Retina (tissue), 1 donor: ENCODE measurements at places on chromosomes 12 and 14.

DNA sequence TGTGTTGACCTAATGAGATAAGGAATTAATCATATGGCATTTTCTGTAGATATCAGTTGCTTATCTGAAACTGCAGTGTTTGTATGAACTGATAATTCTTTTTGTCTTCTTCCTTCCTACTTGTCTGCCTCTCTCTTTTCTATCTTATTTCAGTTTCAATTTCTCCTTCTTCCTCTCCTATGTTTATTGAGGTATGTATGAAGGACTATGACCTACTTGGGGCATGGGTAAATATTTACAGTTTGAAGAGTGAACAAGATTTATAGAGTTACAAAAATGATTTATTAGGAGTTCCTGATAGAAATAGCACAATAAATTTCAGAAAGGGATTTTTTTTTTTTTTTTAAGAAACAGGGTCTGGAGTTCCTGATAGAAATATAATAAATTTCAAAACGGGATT lies 88.7 kb upstream of the MUCL1 start:
- DNase-seq = no peak

DNA sequence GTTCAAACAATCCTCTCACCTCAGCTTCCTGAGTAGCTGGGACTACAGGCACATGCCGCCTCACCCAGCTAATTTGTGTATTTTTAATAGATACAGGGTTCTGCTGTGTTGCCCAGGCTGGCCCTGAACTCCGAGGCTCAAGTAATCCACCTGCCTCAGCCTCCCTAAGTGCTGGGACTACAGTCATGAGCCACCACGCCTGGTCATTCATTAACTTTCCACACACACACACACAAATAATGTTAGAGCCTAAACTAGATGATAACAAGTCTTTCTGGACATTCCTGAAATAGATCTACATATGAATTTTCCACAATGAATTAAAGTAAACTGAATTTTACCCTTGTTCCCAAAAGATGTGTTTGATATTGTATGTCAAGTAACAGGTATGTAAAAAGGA lies 776.0 kb downstream of the GALC start:
- no peak for DNase-seq

DNA sequence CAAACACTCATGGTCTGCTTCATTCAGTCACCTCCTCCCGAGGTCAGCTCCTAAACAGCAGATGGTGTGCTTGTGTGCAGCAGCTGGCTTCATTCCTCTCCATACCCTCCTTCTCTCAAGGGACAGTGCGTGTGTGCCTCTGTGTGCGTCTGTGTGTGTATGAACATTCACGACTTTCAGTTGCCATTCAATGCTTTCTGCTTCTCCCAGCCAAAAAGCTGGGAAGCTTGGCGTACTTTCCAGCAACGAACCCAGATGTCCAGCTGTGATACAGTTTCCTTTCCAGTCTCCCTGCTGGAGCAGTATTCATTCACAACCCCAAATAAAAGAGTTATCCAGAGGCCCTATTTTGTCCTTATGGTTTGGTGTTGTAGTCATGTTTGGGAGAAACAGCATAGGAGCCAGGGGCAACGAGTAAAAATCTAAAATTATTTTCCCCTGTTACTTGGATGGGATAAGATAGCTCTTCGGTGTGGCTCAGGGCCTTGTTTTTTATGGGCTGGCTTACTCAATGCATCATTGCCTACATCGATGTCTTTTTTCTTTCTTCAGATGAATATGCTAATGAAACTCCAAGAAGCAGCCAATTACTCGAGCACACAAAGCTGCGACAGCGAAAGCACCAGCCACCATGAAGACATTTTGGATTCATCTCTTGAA lies 379.3 kb downstream of the NAV3 start:
- peak; percentile 62 for DNase-seq

DNA sequence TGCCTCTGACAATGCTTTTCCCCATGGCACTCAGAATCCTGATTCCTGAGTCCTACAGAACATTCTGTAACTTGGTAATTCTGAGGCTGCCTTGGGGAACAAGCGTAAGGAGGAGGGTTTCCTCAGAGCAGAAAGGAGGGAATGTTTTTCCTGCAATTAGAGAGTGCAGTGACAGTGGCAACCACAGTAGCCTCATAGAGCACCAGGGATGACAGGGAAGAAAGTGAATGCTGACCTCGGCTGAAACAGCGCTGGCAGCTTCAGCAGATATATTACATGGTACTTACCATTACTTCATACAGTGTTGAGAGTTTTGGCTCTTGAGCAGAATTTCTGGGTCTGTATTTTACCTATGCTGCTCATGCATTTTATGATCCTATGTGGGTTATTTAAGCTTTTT lies 757.1 kb downstream of the NRXN3 start:
- no peak for DNase-seq

DNA sequence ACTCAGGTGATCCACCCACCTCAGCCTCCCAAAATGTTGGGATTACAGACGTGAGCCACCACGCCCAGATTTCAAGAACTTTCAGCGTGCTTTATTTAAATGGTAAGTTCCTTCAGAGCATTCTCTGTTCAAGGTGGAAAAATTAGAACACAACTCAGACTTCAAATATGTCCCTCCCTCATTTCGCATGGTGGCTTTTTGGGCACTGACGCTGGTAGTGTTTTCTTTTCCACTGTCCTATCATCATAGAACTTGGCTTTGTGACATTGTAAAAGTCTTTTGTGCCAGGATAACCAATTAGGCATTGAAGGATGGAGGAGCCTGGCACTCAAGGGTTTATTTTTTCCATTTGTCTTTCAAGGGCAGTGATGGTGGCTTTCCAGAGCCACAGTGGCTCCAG lies 190.8 kb downstream of the NUAK1 start:
- no peak for DNase-seq
